ENCODE measurements at places on chromosomes 7 and 10.

DNA sequence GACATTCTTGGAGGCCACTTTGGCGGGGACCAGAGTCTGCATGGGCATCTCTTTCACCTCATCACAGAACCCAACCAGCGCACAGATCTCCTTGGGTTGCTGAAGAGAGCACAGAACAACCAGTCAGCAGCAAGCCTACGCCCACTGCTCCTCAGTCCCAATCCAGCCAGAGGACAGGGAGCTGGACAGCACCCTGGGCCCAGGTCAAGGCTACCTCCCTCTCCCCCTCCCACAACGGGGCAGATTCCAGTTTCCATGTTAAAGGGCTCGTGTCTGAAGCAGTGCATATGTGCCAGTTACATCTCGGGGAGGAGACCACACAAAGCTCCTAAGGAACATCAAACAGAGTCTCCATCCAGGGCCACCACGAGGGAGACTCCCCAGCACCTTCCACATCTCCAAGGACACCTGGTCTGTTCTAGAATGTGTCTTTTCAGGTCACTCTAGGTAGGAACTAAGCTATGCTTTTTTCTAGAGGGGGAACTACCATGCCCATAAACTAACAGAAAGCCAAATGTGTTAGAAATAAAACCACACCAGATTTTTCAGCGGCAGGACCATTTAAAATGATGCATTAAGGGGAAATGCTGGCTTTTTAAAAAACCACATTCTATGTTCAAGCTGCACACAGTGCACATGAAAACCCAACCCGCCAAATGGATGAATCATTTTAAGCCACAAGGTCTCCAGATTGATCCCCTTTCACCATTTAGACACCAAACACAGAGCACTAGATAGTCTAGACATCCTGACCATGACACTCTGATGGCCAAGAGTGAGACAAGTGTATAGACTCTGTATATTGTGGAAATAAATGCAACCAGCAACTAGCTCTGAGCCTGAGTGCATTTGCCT lies 28.9 kb downstream of the PSAP start:
- DNase-seq = no peak

- no peak for DNase-seq
These were observed 7.0 kb downstream of the C10orf67 start for GRCh38 chr10:23337616-23338015.

GRCh38 chr7:99000904-99001465 lies 122.7 kb downstream of the TRRAP start:
- no peak for DNase-seq

- DNase-seq = no peak
These were observed 191.3 kb upstream of the AGK start for GRCh38 chr7:141359740-141360415.
